ENCODE measurements at places on chromosomes 1 and 21.

- no peak for DNase-seq
These were observed 76.6 kb upstream of the VAV3 start for GRCh38 chr1:108041360-108042142.

- DNase-seq: no peak
These were observed 22.7 kb downstream of the NCF2 start for GRCh38 chr1:183567584-183567983.

DNA sequence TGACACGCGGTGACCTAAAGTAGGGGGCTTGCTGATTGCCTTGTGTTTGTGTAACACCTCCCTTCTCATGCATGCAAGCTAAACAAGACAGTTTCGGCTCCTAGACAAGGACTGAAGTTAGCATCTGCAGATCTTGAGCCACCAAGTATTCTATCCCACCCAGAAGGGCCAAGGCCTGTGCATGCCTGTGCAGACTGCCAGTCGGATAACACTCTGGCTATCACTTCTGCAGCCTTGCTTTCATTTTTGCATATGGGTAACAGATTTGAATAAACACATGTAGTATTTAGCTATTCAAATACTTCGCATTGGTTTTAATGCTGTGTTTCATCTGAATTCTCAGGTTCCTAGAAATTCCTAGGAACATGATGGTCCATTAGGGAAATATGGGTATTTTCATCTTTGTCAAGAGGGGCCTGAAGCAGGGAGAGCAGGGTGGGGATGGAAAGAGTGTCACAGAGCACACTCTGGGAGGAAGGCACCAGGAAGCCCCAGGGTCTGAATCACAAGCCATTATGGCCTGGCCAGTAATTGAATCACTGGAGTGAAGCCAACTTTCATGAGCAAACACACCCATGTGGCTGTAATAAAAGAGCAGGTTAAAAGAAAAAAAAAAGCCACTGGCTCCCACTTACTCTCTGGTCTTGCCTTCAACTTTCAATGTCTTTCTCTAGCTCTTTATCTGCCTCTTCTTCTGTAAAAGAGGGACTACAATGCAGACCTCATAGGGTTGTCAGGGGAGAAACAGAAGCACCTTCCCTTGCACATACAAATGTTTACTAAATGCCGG, 28.3 kb downstream of the GADD45A start:
- no peak for DNase-seq

- DNase-seq: no peak
These were observed 105.1 kb upstream of the USP25 start for GRCh38 chr21:15624646-15625045.

DNA sequence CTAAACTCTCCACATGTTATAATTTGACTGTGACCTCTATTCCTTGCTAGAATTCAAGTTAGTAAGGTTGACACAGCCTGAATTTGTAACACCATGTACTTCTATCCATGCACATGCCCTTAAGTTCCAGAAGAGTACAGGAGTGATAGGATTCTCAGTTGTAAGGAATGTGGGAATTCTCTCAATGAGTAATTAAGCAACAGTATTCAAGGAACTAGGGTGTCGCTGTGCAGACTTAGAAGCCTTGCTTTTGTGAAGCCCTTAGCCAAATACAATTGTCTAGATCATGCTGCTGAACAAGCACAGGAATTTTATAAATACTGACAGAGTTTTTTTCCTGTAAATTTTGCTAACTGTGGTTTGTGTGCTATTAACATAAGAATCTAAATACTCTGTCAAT, 276.3 kb upstream of the PTBP2 start:
- no peak for DNase-seq

DNA sequence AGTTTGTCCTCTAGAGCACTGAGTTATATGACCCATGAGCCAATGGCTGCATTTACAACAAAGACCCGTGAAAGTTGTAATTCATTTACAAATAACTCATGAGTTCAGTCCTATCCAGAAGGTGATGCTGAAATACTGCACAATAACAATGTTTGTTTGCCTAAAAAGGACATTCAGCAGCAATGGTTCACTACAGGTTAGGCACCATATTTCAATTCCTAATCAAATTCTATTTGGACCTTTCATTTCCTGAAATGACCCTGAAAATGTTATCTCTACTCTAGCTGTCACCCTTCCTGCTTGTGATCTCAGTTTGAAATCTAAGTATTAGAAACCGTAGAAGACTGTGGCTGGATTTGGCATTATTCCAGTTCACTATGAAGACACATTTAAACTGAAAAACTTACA, 191.2 kb upstream of the SAMSN1 start:
- no peak for DNase-seq

DNA sequence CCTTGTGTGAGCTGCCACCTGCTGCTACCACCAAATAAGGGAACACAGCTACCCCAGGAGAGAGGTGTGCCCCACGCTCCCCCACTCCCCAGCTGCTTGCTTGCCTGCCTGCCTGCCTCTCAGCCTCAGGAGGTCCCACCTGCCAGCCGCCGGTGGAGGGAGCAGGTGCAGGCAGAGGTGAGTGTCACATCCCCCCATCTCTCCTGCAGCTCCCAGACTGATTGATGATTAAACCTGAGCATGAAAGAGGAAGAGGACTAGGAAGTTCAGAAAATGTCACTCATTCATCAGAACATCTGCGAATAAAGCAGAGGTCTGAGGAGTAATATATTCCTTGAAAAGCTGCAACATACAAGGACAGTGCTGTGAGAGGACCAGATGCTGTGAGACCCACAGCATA, 58.6 kb upstream of the HIVEP3 start:
- DNase-seq: no peak

DNA sequence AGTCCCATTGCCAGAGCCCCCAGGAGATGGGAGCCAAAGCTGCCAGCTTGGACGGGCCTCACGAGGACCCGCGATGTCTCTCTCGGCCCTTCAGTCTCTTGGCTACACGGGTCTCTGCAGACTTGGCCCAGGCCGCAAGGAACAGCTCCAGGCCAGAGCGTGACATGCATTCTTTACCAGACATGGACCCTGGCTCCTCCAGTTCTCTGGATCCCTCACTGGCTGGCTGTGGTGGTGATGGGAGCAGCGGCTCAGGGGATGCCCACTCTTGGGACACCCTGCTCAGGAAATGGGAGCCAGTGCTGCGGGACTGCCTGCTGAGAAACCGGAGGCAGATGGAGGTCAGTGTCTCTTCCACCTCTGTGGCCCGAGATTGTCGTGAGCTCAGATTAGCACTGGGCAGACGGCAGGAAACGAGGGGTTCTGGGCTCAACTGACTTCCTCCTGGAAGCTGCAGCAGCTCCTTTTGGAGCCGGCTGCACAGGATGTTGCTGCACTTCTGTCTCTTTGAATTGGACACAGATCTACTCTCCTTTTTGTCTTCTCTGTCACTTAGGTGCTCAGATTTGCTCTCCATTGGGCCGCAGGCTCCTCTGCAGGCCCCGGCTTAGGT, 68.0 kb downstream of the DISC1 start:
- DNase-seq: no peak

DNA sequence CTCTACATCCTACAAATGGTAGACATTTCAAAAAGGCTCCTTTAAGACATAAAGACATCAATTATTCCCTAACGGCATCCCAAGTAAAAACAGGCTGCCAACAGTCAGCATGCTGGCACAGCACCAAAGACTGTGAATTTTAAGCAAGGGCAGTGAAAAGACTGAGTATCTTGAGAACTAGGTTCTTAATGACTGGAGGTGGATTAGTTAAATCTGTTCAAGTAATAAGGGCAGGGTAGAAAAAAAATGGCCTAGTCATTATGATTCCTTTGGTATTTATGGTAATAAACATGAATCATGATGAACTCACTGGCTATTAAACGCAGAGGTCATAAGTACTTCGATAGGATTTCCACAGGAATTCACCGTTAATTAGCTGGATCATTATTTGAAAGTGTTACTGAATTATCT, 75.2 kb downstream of the KIFAP3 start:
- DNase-seq: peak; percentile 5

DNA sequence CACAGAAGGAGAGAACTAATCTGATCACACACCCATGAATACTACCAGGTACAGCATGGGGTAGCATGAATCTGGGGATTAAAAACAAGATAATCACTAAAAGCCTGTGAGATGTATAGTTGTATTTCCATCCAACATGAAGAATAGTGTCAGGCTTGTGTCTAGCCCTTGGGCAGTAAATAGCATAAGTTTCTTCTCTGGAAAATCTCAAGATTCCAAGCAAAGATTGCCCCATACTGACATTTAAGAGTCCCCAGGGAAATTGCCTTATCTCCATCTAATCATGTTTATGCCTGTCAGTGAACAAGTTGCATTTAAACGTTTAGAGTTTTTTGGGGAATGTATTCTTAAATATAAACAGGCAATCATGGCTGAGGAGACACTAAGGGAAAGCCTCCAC, 109.2 kb upstream of the SERTAD4 start:
- DNase-seq: no peak

GRCh38 chr1:178238722-178239510, 145.0 kb downstream of the RASAL2 start:
- no peak for DNase-seq

GRCh38 chr1:155305881-155306391, 2.7 kb upstream of the FDPS start:
- no peak for DNase-seq
